Stimulated activated CD4-positive, alpha-beta T cell treated with anti-CD3 and anti-CD28 coated beads, Interleukin-2, amount 100 ng/mL, for 48 hours (primary cell): ENCODE measurements at places on chromosomes 4 and X.

DNA sequence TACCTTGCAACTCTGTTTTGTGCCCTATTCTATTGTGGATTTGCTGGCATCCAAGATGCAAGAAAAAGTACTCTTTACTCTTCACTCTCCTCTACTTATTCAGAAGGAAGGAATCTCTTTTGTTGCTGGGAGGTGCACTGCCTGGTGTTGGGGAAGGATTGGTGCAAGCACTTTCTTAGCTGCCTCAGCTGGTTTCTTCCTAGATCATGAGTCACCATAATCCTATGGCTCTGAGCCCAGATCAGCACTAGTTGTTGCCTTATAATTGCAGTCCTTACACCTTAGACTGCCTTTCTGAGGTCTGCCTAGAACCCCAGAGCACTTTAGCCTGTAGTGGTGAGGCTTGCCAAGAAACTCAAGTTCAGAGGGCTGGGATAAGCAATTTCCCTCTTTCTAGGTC lies 37.0 kb upstream of the CT83 start:
- DNase-seq = no peak

DNA sequence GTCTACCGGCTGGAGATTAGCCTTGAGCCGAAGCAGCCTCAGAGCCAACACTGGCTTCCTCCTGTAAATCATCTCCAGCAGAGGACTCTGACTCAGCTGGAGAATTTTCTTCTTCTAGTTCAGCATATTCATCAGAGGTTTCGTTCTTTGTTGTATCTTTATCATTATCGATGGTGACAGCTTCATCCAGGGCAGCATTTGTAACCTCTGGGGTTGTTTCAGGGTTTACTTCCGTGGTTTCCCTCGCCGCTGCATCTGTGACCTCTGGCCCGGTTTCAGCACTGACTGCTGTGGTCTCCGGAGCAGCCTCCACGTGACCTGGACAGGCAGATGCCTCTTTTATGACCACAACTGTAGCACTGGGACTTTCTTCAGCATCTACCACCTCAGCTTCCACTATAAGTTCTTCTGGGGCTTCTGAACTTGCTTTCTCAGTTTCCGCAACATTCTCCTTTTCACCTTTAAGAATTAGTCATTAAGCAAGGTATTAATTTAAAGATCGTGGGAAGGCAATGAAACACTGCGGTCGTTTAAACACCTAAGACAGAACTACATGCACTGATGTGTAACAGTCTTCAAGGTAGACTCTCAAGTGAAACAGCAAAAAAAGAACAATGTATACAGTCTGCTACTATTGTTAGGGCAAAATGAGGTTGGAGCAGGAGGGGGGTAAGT lies 13.3 kb downstream of the MGARP start:
- DNase-seq = peak; percentile 74

DNA sequence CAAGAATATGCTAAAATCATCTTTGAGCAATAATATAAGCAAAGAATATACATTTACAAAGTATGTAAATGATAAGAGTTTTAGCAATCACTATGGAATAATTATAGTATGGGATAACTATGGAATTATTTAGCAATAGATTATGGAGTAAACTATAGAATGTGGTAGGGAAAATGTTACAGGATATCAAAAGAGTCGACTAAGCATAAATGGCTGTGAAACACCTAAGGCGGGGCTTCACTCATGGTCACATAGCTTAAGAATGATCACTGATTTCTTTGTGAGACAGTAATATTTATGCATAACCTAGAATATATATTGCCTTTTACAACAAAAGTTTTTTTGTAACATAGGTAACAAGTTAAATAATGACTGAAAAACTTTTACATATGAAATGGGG lies 2049.7 kb downstream of the ARAP2 start:
- DNase-seq = no peak

DNA sequence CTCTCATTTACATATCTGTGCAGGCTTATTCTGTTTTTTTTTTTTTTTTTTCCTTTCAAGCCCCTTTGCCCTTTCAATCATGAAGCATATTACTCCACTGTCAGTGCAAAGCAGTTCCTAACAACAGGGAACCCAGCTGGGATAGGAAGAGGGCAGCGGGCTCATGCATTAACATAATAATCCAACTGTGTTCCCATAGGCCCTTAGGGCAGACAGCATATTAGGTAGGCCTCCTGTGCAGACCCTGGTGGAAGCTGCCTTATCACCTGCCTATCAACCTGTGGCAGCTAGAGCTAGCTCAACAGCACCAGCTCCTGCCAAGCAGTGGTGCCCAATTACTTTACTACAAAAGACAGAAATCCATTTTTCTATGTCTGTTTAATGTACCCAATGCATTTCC lies 49.3 kb downstream of the SLC10A7 start:
- DNase-seq = no peak

GRCh38 chrX:115553171-115553570 lies 7.8 kb upstream of the PLS3 start:
- no peak for DNase-seq

DNA sequence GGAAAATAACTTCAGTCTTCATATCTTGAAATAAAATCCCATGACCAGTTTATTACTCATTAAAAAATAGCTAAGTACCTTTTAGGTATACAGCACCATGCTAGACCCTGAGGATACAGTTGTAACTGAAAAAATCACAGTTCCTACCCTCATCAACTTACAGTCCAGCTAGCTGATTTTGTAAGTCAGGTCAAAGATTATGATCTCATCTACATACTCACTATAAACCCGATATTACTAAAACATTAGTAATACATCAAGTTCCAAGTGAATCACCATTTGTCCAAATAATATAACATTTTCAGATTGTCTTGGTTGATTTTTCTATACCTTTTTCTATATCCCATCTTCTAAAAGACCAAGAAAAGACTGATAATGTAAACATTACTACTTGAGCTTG lies 333.9 kb downstream of the INPP4B start:
- DNase-seq = no peak

DNA sequence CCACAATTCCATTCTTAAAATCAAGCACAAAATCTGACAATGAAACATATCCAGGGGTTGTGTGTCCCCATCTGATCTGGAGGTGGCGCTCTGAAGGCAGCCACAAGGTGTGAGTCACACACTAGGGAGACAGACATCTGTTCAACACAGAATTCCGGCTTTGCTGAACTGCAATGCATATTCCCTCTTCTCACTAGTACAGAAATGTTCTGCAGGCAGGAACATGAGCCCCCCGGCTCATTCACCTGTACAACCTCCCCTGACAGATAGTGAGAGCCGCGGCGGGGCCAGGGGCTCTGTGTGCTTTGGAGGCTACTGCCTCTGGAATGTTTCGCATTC lies 41.9 kb downstream of the WDR1 start:
- no peak for DNase-seq

- no peak for DNase-seq
Observed at GRCh38 chr4:138894709-138895108, 120.9 kb upstream of the NOCT start.
